ENCODE measurements at places on chromosomes 11 and 22.

DNA sequence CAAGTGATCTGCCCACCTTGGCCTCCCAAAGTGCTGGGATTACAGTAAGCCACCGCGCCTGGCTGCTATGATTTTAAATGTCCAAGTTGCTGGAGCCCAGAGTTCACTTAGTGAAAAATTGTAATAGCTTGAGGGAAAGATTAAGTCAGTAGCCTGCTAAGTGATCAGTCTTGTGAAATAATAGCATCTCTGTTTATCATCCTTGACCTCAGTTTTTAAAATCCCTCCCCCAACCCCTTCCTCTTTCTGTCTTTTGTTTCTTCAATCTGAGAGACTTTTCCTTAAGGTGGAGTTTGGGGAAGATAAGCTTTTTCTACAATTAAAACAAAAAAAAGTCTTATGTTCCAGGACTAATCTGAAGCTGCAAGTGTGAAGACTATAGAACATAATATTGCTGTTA lies 6.4 kb downstream of the HIPK3 start:
- no peak for DNase-seq

DNA sequence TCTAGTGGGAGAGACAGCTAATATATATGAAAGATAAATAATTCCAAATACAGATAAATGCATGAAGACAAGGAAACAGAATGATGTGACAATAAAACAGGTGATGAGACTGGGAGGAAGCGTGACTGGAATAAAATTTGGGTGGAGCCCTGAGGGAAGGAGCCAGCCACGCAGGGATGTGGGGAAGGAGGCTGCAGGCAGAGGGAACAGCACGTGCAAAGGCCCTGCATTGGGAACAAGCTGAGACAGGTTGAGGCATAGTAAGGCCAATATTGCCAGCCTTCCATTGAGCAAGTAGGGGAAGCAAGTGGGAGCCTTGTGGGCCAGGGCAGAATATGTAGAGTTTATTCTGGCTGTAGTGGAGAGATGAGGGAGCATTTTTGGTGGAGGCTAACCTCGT lies 107.5 kb upstream of the CRYBB3 start:
- no peak for DNase-seq

- no peak for DNase-seq
Observed at GRCh38 chr22:46664301-46664855, 44.2 kb downstream of the GRAMD4 start.

DNA sequence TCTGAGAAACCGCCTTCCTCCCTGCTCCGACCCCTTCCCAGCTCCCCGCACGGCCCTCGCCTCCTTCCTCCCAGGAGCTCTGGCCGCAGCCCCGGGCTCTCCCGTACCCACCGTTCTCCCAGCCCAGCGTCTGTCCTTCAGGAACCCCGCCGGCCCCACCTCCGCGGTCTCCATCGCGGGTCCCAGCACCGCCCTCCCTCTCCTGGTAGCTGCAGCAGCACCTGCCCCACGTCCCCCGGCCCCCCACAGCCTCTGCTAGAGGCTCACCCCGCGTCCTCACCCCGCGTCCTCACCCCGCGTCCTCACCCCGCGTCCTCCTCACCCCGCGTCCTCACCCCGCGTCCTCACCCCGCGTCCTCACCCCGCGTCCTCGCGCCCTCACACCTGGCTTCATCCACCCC lies 85.9 kb downstream of the WNT7B start:
- DNase-seq, result no peak

GRCh38 chr11:727859-728748 lies 19.2 kb upstream of the TALDO1 start:
- DNase-seq, result peak; percentile 92

DNA sequence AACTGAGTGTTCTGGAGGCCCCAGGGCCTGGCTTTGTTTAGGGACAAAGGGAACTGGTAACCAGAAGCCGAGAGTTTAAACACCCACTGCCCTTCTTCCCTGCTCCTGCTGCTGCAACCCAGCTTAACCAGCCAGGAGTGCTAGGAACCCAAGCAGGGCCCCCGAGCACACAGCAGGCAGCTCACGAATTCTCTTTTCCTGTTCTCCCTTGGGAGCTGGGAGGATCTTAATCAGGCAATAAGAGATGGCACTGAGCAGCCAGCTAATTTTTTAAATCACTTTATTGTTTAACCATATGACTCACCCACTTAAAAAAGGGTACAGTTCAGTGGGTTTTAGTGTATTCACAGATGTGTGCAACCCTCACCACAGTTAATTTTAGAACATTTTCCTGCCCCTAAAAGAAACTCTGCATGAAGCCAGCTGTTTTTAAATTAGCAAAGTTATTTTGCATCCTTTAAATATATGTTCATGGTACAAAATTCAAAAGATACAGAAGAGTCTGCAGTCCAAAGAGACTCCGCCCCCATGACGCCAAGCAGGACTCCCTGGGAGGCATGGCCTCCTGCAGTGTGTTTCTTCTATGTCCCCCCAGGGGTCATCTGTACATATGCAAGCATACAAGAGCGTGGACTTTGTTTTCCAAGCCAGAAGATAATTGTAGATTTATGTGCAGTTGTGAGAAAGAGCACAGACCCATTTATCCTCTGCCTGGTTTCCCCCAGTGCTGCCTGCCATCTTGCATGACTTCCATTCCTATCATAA lies 18.9 kb upstream of the PPP6R3 start:
- no peak for DNase-seq

GRCh38 chr11:104925850-104926249 lies 27.6 kb upstream of the CASP12 start:
- DNase-seq, result no peak

DNA sequence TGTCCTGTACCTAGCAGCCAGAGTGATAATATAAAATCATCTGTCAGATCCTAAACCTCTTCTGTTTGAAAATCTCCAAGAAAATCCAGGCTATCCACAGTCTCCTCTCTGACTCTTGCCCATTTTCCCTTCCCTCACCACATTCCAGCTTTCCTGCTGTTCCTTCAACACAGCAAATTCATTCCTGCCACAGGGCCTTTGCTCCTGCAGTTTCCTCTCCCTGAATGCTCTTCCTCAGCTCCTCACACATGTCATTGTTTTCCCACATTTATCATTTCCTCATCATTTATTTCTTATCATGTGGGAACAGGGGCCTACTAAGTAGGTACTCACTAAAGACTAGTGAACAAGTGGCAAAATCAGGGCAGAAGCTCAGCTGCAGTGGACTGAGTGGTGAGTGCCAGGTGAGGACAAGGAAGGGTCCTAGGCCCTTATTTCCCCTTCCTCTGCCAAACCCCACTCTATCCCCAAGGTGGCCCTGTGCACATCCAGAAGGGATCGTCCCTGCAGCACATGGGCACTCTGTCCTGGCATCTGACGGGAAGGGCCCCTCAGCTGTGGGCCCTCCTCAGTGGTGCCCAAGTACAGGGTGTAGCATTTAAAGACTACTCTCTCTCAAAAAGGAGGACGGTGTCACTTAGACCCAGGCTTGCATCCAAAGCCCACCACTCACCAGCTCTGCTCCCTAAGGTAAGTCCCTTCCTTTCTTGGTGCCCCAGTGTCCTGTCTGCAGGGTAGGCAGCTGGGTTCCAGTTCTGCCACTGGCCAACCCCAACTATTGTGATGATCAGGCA lies 2.0 kb downstream of the LRRC32 start:
- DNase-seq, result no peak

- no peak for DNase-seq
Observed at GRCh38 chr11:77865805-77866204, 44.9 kb downstream of the AAMDC start.

GRCh38 chr11:120178561-120179056 lies 32.2 kb upstream of the OAF start:
- DNase-seq, result no peak

- DNase-seq, result no peak
Observed at GRCh38 chr11:116282481-116282880, 490.3 kb downstream of the BUD13 start.

DNA sequence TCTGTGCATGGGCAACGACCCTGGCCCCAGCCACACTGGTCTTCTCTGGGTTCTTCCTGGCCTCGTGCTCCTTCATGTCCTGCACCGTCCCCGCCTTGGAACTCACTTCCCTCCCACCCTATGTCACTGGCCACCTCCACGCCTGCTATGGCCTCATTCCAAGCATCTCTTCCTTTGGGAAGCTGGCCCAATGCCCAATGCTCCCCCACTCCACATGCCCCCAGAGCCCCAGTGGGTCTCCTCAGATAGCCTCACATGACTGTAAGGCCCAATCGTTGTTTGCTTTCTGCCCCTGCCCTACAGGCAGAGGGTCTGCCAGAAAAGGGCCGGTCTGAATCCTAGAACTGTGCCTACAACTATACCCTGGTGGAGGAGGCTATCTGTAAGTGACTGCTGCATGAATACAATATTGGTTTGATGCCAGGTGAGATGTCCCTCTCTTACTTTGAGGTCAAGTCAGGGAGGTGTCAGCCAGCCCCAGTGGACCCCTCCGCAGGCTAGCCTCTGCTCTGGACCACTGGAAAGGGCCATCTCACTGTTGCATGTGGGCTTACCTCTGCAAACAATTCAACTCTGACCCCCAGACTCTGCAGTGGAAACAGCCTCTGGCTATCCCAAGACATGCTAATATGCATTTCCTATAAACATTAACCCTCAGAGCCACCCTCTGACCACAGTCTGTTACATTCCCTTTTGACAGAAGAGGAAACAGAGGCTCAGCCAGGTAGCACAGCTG lies 2.1 kb upstream of the GNAZ start:
- DNase-seq, result no peak

DNA sequence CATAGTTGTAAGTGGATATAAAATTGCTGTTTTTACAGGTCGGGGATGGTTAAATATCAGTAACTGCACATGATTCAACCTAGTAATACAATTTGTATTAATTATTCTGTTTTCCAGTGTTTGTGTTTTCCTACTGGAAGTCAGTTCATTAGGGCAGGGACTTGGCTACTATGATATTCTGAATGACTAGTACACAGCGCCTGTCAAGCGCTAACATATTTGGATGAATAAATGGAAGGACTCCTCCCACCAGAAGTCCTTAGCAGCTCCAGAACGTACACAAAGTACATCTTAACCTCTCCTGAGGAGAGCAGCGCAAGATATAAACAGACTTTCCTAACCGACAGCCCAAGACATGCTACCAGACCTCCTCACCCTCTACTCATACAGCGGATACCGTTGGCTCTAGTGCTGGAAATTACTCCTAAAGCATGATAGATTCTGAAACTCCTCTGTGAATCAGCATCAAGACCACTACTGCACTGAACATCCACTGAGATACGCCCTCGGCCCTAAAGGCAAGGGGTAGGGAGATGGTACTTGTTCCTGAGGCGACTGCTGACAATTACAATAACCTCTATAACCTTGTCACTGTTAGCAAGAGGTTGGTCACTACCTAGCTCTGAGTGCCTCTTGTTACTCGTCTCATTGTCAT lies 79.1 kb downstream of the RDX start:
- no peak for DNase-seq

DNA sequence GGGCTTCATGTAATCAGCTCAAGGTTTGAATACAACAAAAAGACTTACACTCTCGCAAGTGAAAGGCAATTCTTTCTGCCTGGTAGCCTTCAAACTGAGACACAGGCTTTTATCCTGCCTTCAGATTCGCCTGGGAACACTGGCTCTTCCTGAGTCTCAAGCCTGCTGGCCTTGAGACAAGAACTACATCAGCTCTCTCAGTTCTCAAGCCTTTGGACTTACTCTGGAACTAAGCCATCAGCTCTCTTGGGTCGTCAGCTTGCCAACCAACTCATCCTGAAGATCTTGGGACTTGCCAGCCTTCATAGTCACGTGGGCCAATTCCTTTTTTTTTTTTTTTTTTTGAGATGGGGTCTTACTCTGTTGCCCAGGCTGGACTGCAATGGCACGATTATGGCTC lies 35.7 kb upstream of the LRRC10B start:
- DNase-seq, result no peak

DNA sequence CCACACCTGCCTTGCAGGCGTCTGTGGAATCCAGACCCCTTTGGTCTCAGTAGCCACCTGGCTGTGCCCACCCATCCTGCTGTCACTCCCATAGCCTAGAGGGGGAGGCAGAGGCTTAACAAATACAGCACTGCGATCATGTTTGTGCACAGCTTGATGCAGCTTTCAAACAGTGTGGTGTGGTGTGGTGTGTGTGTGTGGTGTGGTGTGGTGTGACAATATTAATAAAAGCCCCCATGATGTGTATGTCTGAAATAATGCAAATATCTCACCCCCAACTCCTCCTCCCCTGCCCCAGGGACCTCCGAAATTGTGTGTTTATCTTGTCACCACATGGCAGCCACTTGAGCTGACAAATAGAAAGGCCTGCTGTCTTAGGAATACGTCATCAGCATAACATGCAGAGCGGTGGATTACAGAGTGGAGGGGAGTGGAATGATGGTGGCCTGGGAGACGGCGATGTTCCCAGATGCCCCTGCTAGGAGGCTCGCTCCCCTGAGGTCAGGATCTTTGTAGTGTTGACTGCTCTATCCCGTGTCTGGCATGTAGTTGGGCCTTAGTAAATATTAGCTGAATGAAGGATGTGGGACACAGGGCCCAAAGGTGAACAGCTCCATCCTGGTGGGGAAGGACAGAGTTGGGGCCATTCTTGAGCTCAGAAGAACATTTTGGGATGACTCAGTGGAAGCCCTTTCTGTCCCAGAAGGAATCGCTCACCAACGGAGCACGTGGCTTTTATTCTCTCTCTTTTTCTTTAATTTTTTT lies 2.8 kb downstream of the PDXP start:
- DNase-seq, result no peak

DNA sequence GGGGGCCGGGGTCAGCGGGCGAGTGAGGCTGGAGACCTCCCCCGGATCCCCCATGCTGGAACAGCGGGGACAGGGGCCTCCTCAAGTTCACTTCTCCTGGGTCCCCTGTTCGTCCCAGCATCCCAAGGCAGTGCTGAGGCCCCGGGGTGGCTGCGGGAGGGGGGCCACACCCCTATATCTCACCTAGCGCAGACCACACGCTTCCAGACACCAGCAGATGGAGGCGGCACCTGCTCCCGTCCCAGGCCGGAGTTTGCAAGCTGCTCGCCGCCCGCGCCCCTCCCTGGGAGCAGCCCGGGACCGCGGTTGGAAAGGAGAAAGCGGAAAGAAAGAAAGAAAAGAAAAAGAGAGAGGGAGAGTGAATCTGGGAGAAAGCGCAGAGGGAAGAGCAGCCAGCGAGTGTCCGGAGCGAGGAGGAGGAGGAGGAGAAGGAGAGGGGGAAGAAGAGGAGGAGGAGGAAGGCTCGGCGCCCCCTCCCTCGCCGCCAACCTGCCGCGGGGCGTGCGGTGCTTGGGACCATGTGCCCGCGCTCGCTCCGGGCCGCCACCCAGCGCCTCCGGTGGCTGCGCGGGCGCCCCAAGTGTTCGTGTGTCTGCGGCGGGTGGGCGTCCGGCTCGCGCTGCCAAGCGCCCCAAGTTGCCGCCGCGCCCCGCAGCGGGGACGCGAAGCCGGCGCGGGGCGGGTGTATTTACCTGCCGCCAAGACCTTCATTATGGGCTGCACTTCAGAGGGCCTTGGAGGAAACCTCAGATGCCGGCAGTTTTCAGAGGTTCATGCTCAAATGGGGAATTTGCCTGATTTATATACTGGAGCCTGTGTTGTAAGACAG lies at the start of gene LIF:
TSS of gene LIF (minus strand) at position 775 of the 829 bp plus-strand sequence. CDS start at position 711, 64 bp downstream.
- DNase-seq, result no peak

DNA sequence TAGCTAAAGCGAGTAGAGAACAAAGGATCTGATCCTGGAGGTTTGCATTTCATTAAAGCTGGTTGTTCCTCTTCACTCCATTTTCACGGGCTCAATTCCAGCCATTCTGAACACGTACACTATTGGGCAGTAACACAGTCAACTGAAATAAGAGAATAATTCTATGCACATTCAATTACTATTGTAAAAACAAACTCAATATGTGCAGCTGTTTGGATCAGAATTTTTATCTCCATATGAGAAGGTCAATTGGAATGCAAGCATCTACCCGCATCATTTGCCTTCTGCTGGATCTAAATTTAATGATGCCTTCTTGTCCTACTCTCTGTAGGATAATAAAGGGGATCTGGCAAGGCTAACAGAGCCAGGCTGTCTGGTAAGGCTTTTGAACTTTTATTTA lies 562.8 kb upstream of the CCDC179 start:
- DNase-seq, result no peak

- peak; percentile 24 for DNase-seq
Observed at GRCh38 chr11:44066732-44067141, 667 bp downstream of the ACCS start.

All from HTR-8/SVneo (cell line).